Activated naive CD4-positive, alpha-beta T cell treated with anti-CD3 and anti-CD28 coated beads for 36 hours (primary cell): ENCODE measurements at places on chromosomes 4 and X. TPM values are rescaled to one million over a fixed set of nuclear protein-coding genes. Genes with fewer than 3 reads are reported as not detected.
A peak's percentile ranks its signal among the peaks of the same experiment; 100 is the strongest.

DNA sequence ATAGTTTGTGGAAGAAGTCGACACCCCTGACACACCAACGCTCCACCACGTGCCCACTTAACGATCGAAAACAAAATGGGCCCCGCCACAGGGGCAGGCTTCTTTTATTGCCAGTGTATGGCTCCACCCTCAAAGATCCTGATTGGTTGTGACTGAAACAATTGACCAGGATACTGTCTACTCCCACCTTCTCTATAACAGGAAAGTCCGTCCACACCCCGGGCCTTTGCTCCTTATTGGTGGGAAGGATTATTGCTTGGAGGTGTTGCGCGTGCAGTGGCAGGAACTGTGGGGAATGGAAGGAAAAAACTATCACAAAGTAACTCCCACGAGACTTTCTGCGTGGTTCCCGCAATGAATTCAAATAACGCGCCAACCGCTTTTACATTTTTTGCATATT lies at the start of gene USP26:
Gene USP26 (minus strand): TSS at position 79 of the 400 bp plus-strand sequence. CDS start 68,889 bp downstream, outside the sequence.
- H3K36me3 ChIP-seq: no peaks in the 10 kb centered on the region
- no peaks in the 10 kb centered on the region for H3K4me1 ChIP-seq
- H3K27ac ChIP-seq: no peak within 1 kb of the TSS
- H3K27me3 ChIP-seq: no peaks in the 10 kb centered on the region
- H3K4me3 ChIP-seq: no peak within 1 kb of the TSS
- DNase-seq: no peak

GRCh38 chrX:11953615-11954014 lies 184.7 kb upstream of the FRMPD4 start:
- no peaks in the 10 kb centered on the region for H3K4me1 ChIP-seq
- no peaks in the 10 kb centered on the region for H3K27me3 ChIP-seq
- H3K4me3 ChIP-seq: no peak overlapping the region
- no peak for DNase-seq
- no peaks in the 10 kb centered on the region for H3K36me3 ChIP-seq
- no peak overlapping the region for H3K27ac ChIP-seq

DNA sequence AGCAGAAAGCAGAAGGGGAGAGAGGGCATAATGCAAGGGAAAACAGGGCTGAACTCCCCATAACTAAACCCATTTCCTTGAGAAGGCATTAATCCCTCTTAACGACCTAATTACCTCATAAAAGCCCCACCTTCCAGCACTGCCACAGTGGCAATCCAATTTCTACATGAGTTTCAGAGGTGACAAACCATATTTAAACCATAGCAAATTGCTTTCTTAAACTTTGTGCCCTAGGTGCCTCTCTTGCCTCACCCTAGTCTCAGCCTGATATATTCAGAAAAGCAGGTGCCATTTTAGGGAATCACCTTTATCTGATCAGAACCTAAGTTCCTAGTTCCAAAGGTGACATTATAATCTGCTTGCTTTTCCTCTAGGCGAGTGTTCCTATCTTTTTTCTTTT lies 48.9 kb downstream of the SLC34A2 start:
- H3K4me1 ChIP-seq: no peaks in the 10 kb centered on the region
- DNase-seq: no peak
- no peaks in the 10 kb centered on the region for H3K27me3 ChIP-seq
- no peaks in the 10 kb centered on the region for H3K36me3 ChIP-seq

- H3K27ac ChIP-seq: no peak overlapping the region
- H3K4me1 ChIP-seq: no peaks in the 10 kb centered on the region
- no peaks in the 10 kb centered on the region for H3K27me3 ChIP-seq
- no peaks in the 10 kb centered on the region for H3K36me3 ChIP-seq
Measured at GRCh38 chrX:29419774-29420553, 795.4 kb upstream of the MAGEB2 start.

- no peak for DNase-seq
- H3K36me3 ChIP-seq: no peaks in the 10 kb centered on the region
- H3K27ac ChIP-seq: no peak overlapping the region
- no peaks in the 10 kb centered on the region for H3K4me1 ChIP-seq
Measured at GRCh38 chr4:111776561-111776960, 368.7 kb upstream of the FAM241A start.

GRCh38 chr4:29540439-29541102 lies 1179.6 kb upstream of the PCDH7 start:
- no peaks in the 10 kb centered on the region for H3K4me1 ChIP-seq
- DNase-seq: no peak
- no peak overlapping the region for H3K4me3 ChIP-seq
- no peak overlapping the region for H3K27ac ChIP-seq
- no peaks in the 10 kb centered on the region for H3K27me3 ChIP-seq

DNA sequence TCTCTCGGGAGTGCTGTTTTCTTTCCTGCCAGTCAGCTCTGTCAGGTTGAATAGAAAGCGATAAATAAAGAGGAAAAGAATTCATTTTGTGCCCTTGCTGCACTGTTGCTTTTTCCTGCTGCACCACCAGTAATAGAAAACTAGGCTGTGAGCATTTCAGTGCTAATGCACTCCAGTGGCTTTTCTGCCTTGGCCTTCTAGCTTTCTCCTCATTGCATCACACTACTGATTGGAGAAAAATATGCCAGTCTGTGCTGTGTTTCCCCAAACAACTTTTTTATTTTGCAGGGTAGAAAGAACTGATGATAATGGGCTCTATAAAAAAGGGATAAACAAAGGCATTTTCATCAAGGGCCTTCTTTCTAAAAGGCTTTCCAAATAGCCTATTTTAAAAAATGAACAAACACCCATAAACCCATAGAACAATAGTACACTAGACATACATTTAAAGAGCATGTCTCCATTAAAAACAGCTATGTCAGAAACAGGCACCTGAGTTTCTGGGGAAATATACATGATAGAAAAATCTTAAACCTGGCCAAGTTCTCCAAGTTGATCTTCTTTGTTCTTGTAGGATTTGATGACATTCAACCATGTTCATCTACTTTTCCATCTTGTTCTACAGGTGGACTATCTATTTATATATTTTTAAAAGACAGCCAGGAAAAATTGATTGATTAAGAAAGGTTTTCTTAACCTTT lies 86.3 kb downstream of the GPRIN3 start:
- H3K27me3 ChIP-seq: no peaks in the 10 kb centered on the region
- H3K36me3 ChIP-seq: no peaks in the 10 kb centered on the region
- no peak overlapping the region for H3K4me3 ChIP-seq

DNA sequence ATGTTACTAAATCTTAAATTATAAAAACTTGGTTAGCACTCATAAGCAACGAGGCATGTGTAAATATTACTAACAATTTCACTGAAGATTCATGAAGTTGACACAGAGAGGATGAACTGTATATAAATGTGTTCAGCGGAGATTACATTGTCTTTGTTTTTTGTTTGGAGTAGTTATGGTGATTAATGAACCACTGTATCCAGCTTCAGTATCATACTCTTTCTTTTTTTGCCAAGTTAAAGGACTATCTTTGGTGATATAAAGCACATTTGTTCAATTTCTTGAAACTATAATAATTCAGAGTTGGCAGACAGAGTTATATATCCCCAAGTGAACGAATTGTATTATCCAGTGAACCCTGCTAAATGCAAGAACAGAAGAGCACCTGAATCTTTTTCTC lies 497.6 kb downstream of the CCSER1 start:
- no peaks in the 10 kb centered on the region for H3K4me1 ChIP-seq
- DNase-seq: no peak
- H3K4me3 ChIP-seq: no peak overlapping the region
- no peaks in the 10 kb centered on the region for H3K27me3 ChIP-seq
- H3K27ac ChIP-seq: no peak overlapping the region

DNA sequence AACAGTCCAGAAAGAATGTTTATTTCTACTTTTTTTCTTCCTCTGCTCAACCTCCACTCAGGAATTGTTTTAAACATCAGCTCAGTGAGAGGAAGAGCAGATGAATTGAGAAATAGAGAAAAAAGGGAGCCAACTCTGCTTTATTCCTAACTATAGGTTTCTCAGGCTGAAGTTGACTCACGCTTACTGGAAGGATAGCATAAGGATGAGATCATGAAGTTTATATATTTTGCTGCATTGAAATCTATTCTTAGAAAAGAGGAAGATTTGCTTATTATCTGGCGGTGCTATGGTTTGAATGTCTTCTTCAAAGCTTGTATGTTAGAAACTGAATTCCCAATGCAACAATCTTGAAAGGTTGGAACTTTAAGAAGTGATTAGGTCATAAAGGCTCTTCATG lies 1673.4 kb upstream of the PCDH7 start:
- no peaks in the 10 kb centered on the region for H3K27me3 ChIP-seq
- no peaks in the 10 kb centered on the region for H3K4me1 ChIP-seq
- H3K36me3 ChIP-seq: no peaks in the 10 kb centered on the region
- DNase-seq: no peak

DNA sequence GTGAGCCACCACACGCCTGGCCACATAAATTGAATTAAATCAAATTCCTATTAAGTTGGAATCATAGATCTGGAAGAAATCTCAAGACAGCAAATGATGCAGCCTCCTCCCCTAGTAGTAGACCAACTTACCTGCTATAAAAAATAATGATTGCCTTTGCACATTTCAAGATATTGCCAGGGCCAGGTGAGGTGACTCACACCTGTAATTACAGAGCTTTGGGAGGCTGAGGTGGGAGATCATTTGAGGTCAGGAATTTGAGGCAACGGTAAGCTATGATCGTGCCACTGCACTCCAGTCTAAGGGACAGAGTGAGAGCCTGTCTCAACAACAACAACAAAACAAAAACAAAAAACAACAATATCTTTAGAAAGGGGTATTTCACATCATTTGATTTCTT lies 17.0 kb upstream of the WWC2 start:
- no peaks in the 10 kb centered on the region for H3K27me3 ChIP-seq
- no peak for DNase-seq
- no peak overlapping the region for H3K27ac ChIP-seq
- H3K4me1 ChIP-seq: no peaks in the 10 kb centered on the region
- H3K4me3 ChIP-seq: no peak overlapping the region

GRCh38 chrX:135639066-135639780 lies 74.2 kb upstream of the CT45A1 start:
- H3K27me3 ChIP-seq: peaks cover 3% of the 10 kb centered on the region
- no peaks in the 10 kb centered on the region for H3K36me3 ChIP-seq
- no peaks in the 10 kb centered on the region for H3K4me1 ChIP-seq
- no peak for DNase-seq
- no peak overlapping the region for H3K4me3 ChIP-seq

Gene TMPRSS11D
- total RNA-seq: not detected

DNA sequence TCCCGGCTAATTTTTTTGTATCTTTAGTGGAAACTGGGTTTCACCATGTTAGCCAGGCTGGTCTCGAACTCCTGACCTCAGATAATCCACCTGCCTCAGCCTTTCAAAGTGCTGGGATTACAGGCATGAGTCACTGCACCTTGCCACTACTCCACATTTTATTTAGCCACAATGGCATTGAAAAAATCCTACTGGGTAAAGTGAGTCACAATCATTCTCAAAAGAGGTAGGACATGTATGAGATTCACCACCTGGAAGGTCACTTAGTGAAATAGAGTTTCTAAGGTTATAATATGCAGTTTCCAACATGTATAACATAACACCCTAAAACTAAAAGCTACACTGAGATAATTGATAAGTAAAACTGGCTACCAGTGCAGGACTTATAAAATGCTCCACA lies 159.2 kb downstream of the BTC start:
- H3K36me3 ChIP-seq: no peaks in the 10 kb centered on the region
- H3K27me3 ChIP-seq: peaks cover 4% of the 10 kb centered on the region
- no peak overlapping the region for H3K27ac ChIP-seq
- H3K4me1 ChIP-seq: peaks cover 18% of the 10 kb centered on the region
- no peak overlapping the region for H3K4me3 ChIP-seq
- DNase-seq: no peak

Gene IL2
- total RNA-seq: 147 TPM

DNA sequence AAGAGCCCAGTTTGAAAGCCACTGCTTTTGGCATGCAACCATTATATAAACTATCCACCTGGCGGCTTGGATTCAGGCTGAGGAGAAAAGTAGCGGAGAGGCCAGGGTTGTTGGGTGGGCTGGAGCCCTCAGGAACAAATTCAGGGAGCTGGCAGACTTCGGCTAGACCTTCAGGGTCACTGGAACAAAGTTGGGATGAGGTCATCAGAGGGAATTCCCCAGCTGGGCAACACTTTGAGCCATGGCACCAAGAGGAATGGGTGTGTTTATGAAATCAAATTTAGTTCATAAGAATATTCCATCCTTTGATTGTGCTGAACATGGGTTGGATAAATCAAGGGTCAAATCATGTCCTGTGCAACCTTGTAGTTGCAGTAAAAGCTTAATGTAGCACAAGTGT lies 22.0 kb downstream of the MTMR1 start:
- DNase-seq: no peak
- peaks cover 35% of the 10 kb centered on the region for H3K4me1 ChIP-seq
- no peaks in the 10 kb centered on the region for H3K27me3 ChIP-seq
- peaks cover 3% of the 10 kb centered on the region for H3K36me3 ChIP-seq

DNA sequence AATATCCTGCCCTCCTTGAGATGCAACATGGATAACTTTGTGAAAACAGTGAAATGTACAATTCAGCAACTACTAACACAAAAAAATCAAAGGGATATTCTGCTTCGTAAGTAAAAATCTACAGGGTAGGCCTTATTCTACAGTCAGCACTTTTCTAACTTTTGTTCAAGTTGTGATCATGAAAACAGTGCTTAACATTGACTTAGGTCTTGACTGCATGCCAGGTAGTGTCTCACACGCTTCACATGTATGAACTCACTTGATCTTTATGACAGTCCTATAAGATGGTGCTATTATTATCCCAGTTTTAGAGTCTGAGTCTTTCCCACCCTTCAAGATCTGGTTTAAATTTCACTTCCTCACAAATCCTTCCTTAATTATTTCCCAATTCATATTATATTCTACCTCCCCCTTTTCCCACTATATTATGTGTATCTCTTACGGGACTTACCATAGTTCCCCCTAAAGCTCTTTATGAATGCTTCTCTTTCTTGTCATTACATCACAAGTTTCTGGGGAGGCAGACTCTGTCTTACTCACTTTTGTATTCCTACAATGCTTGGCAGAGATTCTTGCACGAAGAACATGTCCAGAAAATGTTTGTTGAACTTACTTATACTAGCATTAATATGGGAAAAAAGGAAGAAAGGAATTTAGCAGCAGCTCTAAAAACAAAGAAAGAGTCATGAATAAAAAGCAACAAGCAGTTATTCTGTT lies 179.8 kb downstream of the SCFD2 start:
- DNase-seq: no peak
- H3K36me3 ChIP-seq: peaks cover 32% of the 10 kb centered on the region
- no peak overlapping the region for H3K4me3 ChIP-seq

- peaks cover 22% of the 10 kb centered on the region for H3K4me1 ChIP-seq
- no peak for DNase-seq
- H3K27me3 ChIP-seq: no peaks in the 10 kb centered on the region
Measured at GRCh38 chr4:83152746-83153145, 38.2 kb upstream of the PLAC8 start.

Gene VCX3A
- total RNA-seq: not detected

- peak; percentile 6 for DNase-seq
- peak overlapping the region; percentile 73 for H3K4me3 ChIP-seq
- H3K27me3 ChIP-seq: peaks cover 31% of the 10 kb centered on the region
- H3K27ac ChIP-seq: no peak overlapping the region
- no peaks in the 10 kb centered on the region for H3K36me3 ChIP-seq
Measured at GRCh38 chrX:46913667-46914066, 1.4 kb downstream of the JADE3 start.

GRCh38 chr4:80125252-80126177 lies 52.5 kb upstream of the ANTXR2 start:
- no peaks in the 10 kb centered on the region for H3K27me3 ChIP-seq
- peak; percentile 39 for DNase-seq

Gene SCML1
- total RNA-seq: 11.8 TPM

GRCh38 chr4:101753721-101754120 lies 36.8 kb upstream of the BANK1 start:
- no peaks in the 10 kb centered on the region for H3K4me1 ChIP-seq
- no peaks in the 10 kb centered on the region for H3K27me3 ChIP-seq
- no peaks in the 10 kb centered on the region for H3K36me3 ChIP-seq

Gene BTK
- total RNA-seq: 0.38 TPM

Gene HAND2
- total RNA-seq: not detected
